Activated CD8-positive, alpha-beta memory T cell treated with anti-CD3 and anti-CD28 coated beads for 4 hours (primary cell): ENCODE measurements at places on chromosomes 4 and X.

DNA sequence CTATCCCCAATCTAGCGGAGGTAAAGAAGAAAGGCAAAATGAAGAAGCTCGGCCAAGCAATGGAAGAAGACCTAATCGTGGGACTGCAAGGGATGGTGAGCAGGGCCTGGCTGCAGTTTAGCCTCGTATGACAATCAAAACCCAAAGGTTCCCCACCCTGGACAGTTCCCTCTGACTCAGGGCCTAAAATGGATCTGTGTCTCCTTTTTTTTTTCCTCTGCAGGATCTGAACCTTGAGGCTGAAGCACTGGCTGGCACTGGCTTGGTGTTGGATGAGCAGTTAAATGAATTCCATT, 986 bp downstream of the HDAC6 start:
- DNase-seq = no peak

DNA sequence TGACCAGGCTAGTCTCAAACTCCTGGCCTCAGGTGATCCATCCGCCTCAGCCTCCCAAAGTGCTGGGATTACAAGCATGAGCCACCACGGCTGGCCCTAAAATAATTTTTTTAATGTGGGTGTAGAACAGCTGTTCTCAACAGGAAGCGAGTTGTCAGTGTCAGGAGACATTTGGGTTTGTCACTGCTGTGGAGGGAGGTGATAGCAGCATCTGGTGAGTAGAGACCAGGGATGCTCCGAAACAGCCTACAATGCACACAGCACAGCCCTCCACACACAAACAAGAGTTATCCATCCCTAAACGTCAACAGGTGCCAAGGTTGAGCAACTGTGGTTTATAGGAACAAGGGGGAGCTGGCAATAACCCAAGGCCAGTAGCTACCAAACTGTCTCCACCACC, 243.4 kb upstream of the STS start:
- no peak for DNase-seq

- no peak for DNase-seq
Measured at GRCh38 chr4:149723065-149723464, 92.6 kb downstream of the IQCM start.

- DNase-seq = no peak
Measured at GRCh38 chrX:48179691-48180090, 16.9 kb downstream of the SSX5 start.

DNA sequence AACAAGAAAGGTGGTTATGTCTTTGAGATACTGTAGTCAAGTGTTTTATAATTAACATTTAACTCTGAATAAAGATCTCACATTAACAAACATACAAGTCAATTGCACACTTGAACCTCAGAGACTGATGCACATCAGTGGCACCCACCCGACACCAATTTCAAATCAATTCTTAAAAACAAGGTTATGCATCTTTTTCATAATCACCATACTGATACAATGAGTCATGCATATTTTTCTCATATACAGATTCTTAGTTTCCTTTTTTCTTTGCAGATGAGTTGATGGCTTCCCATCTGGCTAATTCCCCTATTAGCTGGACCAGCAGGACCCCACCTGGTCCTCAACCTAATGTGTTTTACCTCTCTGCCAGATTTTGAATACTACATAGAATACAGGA, 136.2 kb upstream of the RPL34 start:
- no peak for DNase-seq

- peak; percentile 99 for DNase-seq
Measured at GRCh38 chrX:15737959-15738902, at the start of gene CA5B. TSS of gene CA5B (plus strand) at chrX:15738270. CDS start at chrX:15750024, 11,754 bp downstream.

DNA sequence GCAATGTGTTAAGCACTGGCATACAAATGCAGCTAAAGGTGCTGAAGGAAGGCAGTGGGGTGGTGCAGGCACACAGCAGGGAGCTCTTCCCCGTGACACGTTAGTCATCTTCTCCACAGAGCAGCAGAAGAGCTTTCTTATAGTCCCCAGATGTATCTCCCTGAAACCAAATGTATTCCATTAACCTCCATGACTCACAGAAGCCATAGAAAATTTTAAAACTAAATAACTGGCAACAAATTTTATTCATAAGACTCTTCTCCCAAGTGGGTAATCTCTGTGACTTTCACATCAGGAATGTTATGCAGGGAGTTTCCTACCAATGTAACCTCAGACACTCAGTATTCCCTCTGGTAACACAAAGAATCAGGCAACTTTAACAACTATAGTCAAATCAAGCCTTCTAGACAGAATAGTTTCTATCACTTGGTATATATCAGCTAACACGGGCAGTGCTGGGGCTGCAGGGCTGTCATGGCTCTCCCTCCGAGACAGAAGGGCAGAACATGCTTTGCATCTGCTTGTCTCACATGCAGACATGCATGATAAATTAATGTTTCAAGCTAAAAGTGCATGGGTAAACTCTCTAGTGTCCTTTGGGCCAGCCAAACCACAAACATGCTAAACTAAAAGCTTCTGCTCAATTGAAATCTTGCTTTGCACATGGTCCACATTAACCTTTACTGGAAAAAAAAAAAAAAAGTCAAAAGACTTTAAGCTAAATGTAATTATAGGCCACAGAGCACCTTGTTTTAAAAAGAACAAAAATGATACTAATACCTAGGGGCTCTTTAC, 28.2 kb downstream of the ANXA5 start:
- DNase-seq = no peak

DNA sequence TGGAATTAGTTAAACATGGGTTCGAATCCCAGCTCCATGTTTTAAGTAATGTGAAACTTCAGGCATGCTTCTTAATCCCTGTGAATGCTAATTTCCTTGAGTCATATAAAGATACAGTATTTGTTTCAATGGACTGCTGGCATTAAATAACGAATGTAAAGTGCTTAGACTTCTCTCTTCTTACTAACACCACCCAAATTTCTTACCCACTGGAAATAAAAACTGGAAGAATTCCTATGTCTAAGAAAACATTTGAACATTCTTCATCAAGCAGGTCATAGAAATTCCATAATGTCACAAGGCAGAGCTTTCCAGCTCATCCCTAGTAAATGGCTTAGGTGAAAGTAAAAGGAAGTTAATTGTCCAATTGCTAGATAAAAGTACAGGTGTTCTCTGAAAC, 172.5 kb downstream of the ANK2 start:
- no peak for DNase-seq

GRCh38 chr4:73844806-73845205, 8.3 kb upstream of the PF4V1 start:
- DNase-seq = no peak

- no peak for DNase-seq
Measured at GRCh38 chr4:23999714-24000469, 110.0 kb upstream of the PPARGC1A start.

GRCh38 chrX:39654952-39655351, 442.8 kb downstream of the BCOR start:
- no peak for DNase-seq

- DNase-seq = no peak
Measured at GRCh38 chr4:157043131-157043530, 32.8 kb upstream of the GLRB start.

- no peak for DNase-seq
Measured at GRCh38 chr4:91359041-91360031, 944.4 kb upstream of the GRID2 start.

GRCh38 chrX:42776195-42776594, 1.8 kb downstream of the PPP1R2C start:
- DNase-seq = no peak

- no peak for DNase-seq
Measured at GRCh38 chr4:139633195-139633594, 32.4 kb upstream of the MGST2 start.

DNA sequence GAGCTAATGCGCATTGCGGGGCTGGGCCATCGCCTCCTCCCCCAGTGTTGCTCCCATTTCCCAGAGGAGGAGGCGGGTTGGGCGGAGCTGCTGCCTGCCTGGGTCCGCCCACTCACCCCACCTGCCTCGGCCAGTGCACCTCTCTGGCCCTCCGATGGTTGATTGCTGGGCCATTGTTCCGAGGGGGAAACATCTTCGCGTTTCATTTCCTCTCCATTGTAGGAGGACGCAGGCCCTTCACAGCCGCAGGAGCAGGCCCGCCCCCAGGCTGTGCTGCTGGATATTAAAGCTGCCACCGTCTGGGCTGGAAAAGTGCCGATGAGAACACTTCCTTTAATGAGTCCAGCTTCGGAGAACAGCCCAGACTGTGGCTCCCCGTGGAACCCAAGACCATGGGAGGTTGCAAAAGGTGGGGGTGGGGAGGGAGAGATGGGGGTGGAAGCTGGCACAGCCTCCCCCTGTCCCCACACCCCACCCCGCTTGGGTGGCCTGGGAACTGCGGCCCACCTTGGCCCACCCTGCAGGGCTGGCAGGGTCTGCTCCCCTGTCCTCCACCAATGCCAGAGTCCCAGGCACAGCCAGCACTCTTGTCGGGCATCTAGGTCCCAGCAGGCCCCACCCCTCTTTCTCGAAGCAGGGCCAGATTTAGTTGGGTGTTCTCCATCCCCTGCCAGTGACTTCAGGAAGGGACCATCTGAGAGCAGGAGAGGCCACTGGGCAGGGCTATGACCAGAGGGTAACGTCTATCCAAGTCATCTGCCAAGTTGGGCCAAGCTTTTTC, 96.6 kb downstream of the ADRA2C start:
- DNase-seq = no peak

- no peak for DNase-seq
Measured at GRCh38 chr4:89303814-89304388, 3.7 kb downstream of the GPRIN3 start.

- DNase-seq = no peak
Measured at GRCh38 chr4:128823025-128823661, 13.6 kb downstream of the JADE1 start.

- DNase-seq = no peak
Measured at GRCh38 chr4:139880841-139881240, 215.2 kb downstream of the MGST2 start.

GRCh38 chr4:125097729-125098128, 217.0 kb upstream of the FAT4 start:
- DNase-seq = no peak

DNA sequence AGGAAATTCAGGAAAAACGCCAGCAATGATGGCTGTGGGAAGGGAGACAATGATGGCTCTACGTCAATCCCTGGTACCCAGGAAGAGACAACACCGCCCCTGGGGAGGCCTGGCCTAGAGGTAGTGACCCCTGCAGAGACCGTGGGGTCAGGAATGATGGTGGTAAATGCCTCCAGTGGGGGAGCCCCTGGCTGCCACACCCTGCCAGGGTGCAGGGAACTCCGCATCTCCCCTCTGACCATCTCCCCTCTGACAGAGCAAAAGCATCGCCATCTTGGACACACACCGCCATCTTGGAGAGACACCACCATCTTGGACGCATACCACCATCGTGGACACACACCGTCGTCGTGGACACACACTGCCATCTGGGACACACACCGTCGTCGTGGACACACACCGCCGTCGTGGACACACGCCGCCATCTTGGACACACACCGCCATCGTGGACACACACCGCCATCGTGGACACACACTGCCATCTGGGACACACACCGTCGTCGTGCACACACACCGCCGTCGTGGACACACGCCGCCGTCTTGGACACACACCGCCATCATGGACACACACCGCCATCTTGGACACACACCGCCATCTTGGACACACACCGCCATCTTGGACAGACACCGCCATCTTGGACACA, 9.9 kb downstream of the ASMTL start:
- DNase-seq = no peak

DNA sequence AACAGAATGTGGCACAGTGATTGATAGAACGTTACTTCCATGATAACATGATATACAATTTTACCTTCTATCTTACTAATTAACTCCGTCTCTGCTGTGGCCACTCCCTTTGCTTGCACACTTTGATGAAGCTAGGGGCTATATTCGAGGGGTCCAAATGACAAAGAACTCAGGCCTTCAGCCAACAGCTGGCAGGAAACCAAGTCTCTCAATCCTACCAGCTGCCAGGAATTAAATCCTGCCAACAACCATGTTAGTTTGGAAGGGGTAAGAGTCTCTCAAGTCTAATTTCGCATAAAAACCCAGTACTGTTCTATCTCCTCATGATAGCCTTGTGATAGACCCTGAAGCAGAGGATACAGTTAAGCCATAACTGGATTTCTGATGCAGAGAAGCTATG, 1122.9 kb upstream of the PCDH10 start:
- no peak for DNase-seq

DNA sequence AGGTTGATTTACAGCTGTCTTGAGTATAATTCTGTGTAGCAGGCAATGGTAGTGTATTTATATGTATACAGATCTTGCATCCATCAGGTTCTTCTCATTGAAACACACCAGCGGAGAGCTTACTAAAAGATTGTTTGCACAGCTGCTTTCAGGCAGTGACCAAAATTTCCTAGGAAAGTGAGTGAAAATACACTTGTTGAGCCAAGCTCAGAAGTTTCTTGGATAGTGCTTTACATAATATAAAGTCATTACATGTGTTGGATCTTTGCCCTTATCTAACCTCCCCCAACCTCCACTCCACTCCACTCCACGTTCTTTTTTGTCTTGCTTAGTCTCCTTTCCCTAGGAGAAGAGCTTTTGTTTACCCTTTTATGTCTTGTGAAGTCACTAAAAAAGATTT, 34.1 kb downstream of the CNKSR2 start:
- no peak for DNase-seq

DNA sequence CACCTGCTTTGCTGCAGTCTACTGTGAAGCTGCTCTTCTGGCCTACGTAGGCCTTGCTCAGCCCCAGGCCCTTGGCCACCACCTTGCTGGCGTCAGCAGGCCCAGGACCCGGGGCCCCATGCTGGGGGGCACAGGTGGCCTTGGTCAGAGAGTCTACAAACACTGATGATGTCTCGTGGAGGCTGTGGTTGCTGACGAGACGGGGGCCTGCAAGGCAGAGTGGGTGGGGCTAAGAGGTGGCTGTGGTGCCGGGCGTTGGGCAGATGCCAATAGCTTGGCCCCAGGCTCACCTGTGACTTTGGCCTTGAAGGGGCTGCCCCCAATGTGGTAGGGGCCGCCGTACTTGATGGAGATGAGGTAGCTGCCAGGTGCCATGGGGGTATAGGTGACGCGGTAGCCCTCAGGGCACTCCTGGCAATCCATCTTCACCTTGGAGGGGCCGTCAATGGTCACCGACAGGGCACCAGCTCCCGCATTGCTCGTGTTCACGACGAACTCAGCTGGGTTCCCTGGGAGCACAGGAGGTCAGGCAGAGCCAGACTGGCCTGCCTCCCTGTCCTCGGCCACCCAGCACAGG, 25.0 kb downstream of the FLNA start:
- DNase-seq = no peak

GRCh38 chr4:5866841-5867813, 25.8 kb downstream of the CRMP1 start:
- no peak for DNase-seq

DNA sequence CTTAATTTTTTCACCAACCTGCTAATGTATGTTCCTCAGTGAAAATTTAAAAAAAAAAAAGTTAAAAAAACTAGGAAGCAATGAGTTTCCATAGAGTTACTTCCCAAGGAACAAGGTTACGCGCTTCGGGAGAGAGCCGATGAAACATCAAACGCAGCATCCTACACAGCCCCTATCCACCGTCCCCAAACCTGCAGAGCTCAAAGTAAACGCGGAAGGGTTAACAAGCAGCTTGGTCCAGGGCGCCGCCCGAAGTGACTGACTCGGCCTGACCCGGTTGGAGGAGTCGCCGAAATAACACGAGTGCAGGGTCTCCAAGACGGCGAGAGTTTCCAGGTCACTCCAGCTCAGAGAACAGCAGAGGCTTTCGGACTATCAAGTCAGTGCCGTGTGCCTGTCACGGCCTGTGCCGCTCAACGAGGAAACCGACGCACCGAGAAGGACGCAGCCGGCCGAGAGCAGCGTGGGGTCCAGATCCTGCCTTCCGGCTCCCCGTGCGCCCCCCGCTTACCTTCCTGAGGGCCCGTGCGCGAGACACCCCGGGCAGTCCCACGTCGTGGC, 512 bp downstream of the NOP14 start:
- no peak for DNase-seq
